ENCODE measurements at places on chromosomes 1 and 21.

GRCh38 chr1:210883821-210884220 lies 250.1 kb downstream of the KCNH1 start:
- DNase-seq = no peak

- DNase-seq = no peak
Observed at GRCh38 chr1:51649593-51650091, 32.8 kb downstream of the OSBPL9 start.

DNA sequence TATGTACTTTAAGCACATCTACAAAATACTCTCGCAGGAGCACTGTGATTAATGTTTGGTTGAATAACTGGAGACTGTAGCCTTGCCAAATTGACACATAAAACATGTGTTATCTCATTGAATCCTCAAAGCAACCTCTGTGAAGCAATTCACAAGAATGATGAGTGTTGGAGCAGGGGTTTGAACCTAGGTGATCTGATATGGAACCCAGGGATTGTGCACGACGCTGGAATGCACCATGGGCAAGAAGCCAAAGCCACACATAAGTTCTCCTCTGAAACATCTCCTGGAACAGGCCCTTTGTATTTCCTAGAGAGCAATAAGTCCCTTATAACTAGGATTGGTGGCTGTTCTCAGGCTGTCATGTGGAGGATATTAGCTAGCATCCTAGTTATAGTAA lies 124.6 kb upstream of the IVNS1ABP start:
- no peak for DNase-seq

GRCh38 chr1:150613061-150613920 lies 16.1 kb downstream of the ENSA start:
- peak; percentile 96 for DNase-seq

DNA sequence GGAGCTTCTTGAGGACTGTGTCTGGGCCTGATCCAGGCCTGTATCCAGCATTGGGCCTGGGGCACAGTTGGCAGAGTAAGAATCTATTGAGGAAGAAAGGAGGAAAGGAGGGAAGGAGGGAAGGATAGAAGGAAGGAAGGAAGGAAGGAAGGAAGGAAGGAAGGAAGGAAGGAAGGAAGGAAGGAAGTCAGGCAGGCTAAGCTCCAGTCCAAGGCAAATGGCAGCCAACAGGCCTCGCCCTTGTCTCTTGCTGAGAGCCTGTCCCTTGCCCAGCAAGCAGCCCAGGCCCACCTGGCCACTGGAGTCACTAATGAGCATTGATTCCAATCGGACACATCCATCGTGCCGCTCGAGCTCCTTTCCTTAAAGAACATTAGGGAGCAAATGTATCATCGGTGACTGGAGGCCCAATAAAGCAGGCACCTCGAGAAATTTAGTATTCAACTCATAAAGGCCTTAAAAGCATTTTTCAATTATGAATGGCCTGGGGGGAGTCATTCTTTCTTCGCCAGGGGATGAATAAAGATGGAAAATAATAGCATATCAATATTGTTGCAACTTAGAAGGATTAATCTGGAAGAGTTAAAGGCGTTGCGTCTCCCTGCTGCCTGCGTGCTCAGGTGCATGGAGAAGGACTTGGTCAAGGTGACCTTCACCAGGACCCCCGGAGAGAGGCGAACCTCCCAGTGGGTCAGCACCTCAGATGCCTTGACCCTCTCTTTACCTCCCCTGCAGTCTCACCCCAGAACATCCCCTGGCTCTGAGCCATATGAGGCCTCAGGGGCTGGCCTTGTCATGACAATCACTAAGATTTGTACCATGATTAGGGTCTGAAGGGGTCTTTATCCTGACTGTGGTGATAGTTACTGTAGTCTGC lies 144.5 kb upstream of the RUNX3 start:
- DNase-seq = no peak

- DNase-seq = no peak
Observed at GRCh38 chr1:111611986-111612385, 7.6 kb upstream of the RAP1A start.

DNA sequence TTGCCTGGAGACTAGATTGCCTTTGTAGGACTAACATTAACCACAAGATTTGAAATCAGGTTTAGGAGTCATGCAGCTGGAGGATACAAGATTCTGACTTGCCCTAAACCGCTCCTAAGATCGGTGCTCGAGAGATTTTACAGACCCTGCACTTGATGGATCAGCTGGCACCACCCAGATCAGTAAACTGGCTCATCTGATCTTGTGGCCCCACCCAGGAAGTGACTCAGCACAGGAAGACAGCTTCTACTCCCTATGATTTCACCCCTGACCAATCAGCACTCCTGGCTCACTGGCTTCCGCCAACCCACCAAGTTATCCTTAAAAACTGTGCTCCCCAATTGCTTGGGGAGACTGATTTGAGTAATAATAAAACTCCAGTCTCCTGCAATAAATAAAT lies 876 bp upstream of the CATSPERE start:
- no peak for DNase-seq

- no peak for DNase-seq
Observed at GRCh38 chr1:112429749-112430148, 33.7 kb downstream of the CTTNBP2NL start.

DNA sequence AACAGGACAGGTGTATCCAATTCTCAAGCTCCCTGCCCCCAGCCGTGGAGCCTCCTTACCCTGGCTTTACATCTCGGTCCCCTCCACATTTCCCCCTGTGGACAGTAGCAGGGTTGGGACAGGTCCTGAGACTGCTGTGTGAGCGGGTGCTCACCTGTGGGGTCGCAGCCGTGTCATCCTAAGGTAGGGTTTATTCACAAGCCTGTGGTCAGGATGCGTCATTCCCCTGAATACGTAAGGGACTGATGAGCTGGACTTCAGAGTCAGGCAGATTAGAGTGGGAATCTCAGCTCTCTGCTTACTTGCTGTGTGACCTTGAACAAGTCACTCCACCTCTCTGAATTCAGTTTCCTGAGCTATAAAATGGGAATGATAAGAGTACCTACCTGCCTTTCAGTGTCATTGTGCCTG lies 17.7 kb downstream of the ZNF362 start:
- no peak for DNase-seq

GRCh38 chr1:43536196-43536863 lies 5.6 kb downstream of the PTPRF start:
- no peak for DNase-seq

DNA sequence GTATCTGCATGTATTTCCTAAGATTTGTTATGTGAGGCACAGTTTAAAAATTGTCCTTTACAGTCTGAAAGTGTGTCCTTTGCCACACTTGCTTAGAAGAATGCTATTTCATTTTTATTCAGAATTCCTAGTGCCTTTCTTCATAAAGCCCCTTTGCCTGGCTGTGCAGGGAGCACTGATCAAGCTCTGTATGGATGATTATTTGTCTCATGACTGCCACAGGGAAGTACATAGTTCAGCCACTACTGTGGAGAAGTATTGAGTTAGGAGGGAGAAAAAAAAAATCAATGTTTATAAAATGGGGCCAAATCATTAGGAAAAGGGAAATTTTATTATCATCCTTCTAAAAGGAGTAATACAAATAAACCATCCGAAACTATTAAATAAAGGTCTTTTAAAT lies 51.4 kb downstream of the LHX4 start:
- no peak for DNase-seq

- DNase-seq = no peak
Observed at GRCh38 chr1:100927276-100927675, 31.4 kb downstream of the SLC30A7 start.

All from glomerular endothelial cell (primary cell).